Esophagus squamous epithelium (tissue), 5 donors: ENCODE measurements at places on chromosomes 6 and 20.

GRCh38 chr6:109349419-109349987 lies 32.8 kb downstream of the CD164 start:
- DNase-seq = no peak

DNA sequence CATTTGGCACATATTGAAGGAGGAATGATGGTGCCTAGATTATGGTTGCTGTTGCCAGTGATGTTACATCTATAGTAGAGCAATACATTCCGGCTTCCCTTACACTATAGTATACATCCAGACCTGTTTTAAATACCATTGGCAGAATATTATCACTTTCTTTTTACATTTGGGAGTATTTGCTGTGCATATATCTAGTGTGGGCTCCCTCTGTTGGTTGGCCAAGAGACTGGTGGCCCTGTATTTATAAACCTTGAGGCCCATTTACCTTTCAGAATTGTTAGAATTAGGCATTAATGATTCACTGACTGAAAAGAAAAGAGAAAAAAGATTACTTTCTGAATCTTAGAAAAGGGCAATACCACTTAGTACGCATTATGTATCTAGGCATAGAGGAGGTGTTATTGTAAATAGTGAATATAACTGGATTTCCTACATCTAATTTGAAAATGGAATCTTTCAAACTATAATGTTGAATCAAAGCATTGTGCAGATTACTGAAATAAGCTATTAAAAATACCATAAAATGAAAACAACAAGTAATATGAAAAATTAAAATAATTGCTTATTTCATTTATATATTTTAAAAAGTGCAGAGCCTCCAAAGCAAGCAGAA lies 628.8 kb upstream of the MAN1A1 start:
- no peak for DNase-seq

DNA sequence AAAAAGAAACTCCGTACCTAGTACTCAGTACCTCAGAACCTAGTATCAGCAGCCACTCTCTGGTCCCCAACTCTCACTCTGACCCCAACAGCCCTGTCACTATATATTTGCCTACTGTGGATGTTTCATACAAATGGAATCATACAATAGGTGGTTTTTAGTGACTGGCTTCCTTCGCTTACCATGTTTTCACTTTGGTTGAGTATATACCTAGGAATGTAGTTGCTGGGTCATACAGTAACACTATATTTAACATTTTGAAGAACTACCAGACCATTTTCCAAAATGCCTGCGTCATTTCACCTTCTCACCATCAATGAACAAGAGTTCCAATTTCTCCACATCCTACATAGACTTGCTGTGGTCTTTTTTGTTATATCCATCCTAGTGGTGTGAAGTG lies 283.2 kb downstream of the GMDS start:
- no peak for DNase-seq

DNA sequence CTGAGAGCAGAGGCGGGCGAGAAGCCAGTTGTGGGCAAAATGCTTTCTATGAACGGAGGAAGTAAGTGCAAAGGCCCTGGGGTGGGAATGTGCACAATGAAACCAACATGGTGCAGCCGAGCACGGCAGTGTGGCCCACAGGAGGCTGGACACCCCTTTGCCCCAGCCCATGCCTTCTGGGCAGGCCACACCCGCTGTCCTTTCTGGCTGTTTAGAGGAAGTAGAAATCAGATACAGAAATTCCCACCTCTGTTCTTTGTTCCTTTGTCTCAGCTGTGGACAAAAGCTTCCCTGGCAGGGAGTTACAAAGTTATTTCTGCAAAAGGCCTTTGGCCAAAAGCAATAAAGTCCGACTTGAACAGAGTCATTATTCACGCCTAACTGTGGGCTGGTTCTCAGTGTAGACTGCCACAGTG lies 11.9 kb downstream of the SULF2 start:
- no peak for DNase-seq

GRCh38 chr6:105445481-105445880 lies 42.6 kb upstream of the PREP start:
- DNase-seq = no peak
